ENCODE measurements at places on chromosomes 5 and 9. TPM values are rescaled to one million over a fixed set of nuclear protein-coding genes. Genes with fewer than 3 reads are reported as not detected.

CA9 gene
- total RNA-seq, result 1.6 TPM

SET gene
- total RNA-seq, result 364 TPM

RHOBTB3 gene
- total RNA-seq, result 47.7 TPM

GLDC gene
- total RNA-seq, result 1.1 TPM

DNA sequence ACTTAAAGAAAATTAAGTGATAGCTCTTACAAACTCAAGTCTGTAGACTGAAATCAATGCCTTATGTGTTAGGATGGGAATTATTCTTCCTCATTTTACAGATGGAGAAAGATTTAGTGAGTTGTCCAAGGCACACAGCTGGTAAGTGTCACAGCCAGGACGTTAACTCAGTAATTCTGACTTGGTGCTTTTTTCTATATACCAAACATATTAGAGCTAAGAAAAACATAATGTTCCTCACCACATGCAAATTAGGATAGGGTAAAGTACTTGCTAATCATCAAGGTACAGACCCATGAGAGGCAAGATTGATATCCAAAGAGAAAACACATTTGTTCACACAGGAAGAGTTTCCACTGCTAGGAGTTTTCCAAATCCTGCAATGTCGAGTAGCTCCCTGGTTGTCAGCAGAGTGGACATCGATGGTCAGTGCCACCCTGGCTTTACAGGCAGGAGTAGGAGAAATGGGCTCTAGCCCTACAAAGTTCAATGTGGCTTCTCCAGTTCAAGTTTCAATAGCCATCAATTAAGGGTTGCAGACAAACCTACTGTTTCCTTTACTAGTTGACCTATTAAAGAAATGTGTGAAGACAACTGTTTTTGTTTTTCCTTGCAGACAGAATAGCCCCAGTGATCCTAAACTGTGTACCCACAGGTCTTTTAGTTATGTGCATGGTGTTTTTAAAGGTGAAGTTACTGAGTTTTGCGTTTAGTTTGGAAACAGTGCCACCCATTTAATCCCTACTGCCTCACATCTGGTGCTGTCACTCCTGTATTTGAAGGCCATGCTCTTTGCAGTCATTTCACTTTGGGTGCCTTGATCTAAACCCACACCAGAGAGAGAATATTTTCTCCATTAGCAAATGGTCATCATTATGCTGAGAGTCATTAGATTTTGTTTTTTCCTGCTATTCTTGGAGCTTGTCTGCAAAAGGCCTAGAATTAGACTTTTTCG lies 460.8 kb upstream of the SMARCA2 start:
- H3K4me1 ChIP-seq, result peaks cover 19% of the 10 kb centered on the region
- DNase-seq, result peak; percentile 91

- no peaks in the 10 kb centered on the region for H3K27me3 ChIP-seq
- no peak for DNase-seq
Measured at GRCh38 chr9:114754581-114754980, 51.3 kb downstream of the TNFSF15 start.

DNA sequence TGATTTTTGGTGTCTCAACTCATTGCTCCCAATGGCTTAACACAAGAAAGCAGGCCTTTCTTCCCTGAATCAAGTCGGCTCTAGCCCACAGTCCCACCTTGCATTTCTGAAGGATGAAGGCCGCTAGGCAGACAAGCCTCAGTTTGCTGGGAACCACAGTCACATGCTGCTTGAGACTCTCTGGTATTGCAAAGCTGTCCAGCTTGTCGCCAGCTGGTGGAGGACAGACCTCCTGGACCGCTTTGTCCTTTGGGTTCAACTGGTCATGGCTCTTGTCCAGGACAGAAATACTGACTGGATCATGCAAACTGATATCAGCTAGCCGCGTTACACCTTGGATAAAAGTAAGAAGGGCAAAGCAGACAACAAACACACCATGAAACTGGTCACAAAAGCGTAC lies 23.1 kb downstream of the DDX31 start:
- DNase-seq, result no peak
- H3K27ac ChIP-seq, result no peak overlapping the region

DNA sequence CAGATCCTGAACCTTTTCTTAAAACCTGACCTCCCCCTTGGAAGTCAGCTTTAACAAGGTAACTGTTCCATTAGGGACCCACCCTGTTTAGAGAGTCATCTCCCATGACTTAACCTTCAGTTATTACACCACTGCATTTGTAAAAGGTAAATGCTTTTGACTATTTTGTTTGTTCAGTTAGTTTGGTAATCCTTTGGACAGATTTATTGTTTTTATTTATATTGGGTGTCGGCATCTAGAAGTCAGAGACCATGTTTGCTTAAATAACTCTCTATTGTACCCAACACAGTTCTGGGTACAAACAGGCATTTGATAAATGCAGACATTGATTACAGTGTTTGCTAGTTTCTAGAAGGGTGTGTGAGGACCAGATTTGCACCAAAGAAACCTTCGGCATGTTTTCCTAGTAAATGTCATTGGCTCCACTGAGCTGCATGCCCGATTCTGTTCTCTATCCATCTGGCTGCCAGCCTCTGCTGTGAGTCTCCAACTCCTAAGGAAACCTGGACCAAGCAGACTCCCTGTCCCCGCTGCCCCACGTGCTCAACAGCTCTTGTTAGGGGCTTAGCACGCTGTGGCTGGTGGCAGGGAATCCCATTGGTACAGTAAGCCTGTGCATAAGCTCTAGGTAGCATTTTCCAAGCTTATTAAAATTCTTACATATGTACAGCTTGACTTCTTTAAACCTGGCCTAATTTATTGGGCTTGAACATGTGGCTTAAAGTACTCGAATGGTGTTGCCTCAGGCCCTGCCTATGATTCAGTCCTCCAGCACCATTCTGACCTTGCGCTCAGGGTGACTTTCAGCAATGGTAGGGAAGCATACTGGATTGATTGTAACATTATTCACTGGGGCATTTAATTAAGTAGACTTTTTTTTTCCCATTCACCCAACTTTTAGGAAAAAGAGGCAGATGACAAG lies 6.6 kb downstream of the PCBD2 start:
- H3K27ac ChIP-seq, result no peak overlapping the region
- no peak for DNase-seq

GRCh38 chr9:93536874-93537273 lies 39.5 kb upstream of the PHF2 start:
- no peak overlapping the region for H3K27ac ChIP-seq
- H3K36me3 ChIP-seq, result peaks cover 16% of the 10 kb centered on the region
- no peaks in the 10 kb centered on the region for H3K4me1 ChIP-seq

DNA sequence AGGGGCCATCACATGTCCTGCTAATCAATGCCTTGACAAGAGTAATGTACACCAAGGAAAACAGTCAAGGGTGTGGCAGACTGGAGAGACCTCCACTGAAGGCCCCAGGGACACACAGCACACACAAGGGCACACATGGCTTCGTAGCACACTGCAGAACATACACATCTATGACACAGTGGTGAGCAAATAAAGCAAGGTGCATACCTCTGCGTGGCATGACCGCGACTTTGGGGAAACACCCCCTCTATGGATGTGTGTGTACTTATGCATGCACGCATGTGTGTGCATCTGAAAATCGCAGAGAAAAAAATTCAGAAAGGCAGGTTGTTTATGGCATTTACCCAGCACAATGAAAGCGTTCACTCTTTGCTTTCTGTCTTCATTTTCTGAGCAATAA lies 20.5 kb downstream of the SEMA4D start:
- DNase-seq, result no peak
- peaks cover 7% of the 10 kb centered on the region for H3K4me1 ChIP-seq
- no peak overlapping the region for H3K27ac ChIP-seq
- no peaks in the 10 kb centered on the region for H3K27me3 ChIP-seq
- no peaks in the 10 kb centered on the region for H3K36me3 ChIP-seq

GRCh38 chr9:137708590-137709284 lies 89.9 kb downstream of the EHMT1 start:
- H3K4me1 ChIP-seq, result peaks cover 26% of the 10 kb centered on the region
- H3K27ac ChIP-seq, result no peak overlapping the region
- H3K4me3 ChIP-seq, result no peak overlapping the region
- DNase-seq, result no peak
- H3K27me3 ChIP-seq, result no peaks in the 10 kb centered on the region

DNA sequence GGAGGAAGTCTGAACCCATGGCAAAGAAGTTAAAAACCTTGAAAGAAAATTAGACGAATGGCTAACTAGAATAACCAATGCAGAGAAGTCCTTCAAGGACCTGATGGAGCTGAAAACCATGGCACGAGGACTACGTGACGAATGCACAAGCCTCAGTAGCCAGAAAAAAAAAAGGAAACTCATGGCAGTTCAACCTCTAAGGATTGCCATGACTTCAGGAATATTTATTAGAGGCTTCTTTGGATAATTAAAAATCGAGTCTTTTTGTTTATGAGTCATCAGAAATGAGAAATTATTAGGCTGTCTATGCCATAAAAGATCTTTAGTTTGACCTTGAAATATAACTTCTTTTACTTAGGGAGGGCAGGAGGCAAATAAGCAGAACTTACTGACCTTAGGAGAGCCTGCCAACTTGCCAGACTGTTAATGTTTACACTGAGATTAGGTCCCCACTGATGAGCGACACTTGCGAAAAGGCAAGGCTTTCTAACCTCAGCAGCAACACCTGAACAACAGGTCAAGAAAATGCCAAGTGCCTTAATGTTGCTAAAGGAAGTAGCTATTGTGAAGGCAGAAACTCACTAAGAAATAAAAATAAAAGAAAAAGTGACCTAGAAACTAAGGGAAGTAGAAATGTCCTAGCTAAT lies 55.2 kb upstream of the TUSC1 start:
- no peak overlapping the region for H3K4me3 ChIP-seq
- no peaks in the 10 kb centered on the region for H3K4me1 ChIP-seq
- no peaks in the 10 kb centered on the region for H3K36me3 ChIP-seq
- no peak for DNase-seq
- H3K27me3 ChIP-seq, result no peaks in the 10 kb centered on the region

All from lung (tissue), 17 donors.